Myocyte (in vitro differentiated cells): ENCODE measurements at places on chromosomes 7 and 10. TPM values are rescaled to one million over a fixed set of nuclear protein-coding genes. Genes with fewer than 3 reads are reported as not detected.

DNA sequence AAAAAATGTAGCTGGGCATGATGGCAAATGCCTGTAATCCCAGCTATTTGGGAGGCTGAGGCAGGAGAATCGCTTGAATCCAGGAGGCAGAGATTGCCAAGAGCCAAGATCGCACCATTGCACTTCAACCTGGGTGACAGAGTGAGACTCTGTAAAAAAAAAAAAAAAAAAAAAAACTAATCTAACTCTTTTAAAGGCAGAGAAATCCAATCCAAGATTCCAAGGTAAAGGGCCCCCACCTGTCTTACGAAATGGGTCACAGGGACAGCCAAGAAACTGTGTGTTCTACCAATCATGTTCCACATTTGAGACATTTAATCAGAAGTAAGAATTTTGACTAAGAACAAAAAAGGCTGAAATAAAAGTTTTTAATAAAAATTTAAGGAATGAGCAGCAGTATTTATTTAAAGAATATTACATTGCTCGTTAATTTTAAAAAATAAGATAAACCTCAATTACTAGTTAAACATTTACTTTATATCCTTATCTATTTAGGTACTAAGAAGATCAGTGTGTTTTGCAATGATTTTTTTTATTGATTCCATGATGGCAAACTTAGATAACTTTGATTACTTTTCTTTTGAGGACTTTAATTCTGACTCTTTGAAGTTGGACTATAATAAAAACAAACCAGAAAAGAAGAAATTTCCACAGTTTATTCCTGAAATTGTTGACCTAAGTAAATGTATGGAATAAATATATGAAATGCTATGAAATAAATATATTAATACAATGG lies 6.7 kb upstream of the OAT start:
- no peak for DNase-seq

DNA sequence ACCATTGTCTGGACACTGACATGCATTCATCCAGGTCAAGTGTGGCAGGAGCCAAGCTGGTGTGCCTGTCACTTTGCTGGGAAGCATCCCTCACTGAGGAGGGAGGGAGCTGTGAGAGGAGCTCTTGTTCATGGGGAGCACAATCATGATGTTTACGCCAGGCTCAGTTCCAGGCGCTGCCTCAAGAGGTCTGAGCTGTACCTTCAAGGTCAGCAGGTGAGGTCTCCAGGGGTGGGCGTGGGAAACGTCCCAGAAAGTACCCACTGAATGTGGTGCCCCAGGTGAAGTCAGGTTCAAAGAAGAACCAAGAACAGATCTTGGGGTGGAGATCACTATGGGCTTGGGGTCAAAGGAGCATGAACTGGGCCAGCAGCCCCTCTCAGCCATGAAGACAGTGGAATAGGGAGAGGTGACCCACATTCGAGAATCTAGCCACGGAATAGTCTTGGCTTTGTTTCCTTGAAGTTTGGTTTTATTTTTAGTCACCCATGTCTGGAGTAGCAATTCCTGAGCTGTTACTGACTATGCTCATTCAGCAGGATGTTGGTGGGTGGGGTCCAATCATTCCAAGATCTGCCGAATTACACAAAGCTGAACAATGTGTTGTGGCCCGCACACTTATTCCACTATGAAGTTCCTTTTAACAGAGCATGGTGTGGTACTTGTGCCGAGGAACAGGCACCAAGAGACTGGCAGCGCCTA lies 29.3 kb downstream of the NPS start:
- DNase-seq = no peak

- DNase-seq = no peak
These were observed 407.6 kb upstream of the PFKP start for GRCh38 chr10:2659660-2660209.

GRCh38 chr10:99531696-99532593 lies 797 bp upstream of the NKX2-3 start:
- DNase-seq = no peak

DNA sequence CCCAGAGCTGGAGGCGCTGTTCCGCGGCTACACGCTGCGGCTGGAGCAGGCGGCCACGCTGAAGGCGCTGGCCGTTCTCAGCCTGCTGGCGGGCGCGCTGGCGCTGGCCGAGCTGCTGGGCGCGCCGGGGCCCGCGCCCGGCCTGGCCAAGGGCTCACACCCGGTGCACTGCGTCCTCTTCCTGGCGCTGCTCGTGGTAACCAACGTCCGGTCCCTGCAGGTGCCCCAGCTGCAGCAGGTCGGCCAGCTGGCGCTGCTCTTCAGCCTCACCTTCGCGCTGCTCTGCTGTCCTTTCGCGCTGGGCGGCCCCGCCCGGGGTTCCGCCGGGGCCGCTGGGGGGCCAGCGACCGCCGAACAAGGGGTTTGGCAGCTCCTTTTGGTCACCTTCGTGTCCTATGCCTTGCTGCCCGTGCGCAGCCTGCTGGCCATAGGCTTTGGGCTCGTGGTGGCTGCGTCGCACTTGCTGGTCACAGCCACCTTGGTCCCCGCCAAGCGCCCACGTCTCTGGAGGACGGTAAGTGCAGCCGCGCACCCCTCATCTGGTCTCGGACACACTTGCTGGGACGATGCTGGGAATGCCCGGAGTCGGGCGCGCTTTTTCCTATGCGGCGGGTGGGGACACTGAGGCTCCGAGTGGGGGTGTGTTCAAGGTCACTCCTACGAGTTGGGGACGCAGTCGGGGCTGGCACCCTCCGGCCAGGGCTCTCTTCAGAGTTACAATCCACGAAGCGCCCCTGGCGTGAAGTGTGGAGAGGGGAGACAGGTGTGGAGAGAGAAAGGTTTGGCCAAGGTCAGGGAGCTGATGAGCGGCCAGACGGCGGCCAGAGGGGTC lies 717 bp downstream of the ADCY1 start:
- peak; percentile 62 for DNase-seq

GRCh38 chr7:90231304-90231703 lies 13.7 kb upstream of the CFAP69 start:
- DNase-seq = no peak

DNA sequence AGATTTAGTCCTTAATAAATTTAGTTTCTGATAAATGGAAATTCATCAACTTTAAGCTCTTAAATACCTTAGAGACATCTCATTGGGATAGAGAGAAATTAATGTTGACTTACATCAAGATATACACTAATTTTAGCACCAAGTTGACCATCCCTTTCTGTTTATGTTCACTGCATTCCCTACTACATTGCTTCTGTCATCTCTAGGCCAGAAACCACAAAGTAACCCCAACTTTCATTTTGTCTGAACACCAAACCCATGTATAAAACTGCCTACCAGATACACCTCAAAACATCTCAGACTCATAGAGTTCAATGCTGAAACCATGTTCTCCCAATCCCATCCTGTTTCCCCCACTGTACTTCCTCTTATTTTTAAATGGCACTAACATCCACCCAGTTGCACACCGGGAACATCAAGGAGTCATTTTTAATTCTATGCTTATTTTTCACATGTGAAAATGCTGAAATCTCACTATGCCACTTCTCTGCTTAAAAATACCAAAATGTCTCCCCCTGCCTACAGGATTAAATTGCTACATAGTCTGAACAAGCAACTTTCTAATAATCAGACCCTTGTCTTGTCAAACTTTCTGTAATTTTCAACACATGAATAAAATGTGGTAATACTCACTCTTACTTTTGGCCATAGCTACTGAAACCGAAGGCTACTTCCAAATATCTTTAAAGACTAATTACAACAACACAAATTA lies 201.6 kb downstream of the SEMA3D start:
- DNase-seq = peak; percentile 26

The AUTS2 gene
- total RNA-seq = 4.4 and 6.6 TPM in 2 replicates

The LRIT1 gene
- total RNA-seq = 0.11 TPM in 1 of 2 replicates, not detected in the other
